ENCODE measurements at places on chromosomes 3 and 15.

- DNase-seq, result no peak
Observed at GRCh38 chr3:43919029-43919428, 228.3 kb downstream of the ABHD5 start.

DNA sequence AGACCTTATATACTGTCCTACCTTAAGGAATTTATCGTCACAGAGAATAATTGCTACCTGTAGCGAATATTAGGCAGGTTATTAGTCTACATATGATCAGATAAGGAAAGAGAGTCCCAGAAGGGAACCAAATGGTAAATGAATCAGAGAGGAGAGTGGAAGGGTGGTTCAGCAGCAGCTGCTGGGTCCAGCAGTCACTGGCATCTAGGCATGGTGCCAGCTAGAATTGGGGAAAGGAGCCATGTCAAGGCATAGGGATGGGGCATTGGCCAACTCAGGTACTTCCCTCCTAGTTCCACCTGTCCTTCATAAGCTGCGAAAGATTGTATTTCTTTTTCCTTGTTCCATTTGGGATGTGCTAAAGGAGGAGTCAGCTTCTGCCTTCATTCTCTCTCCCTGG is 23.4 kb downstream of the HACD3 start:
- no peak for DNase-seq

- no peak for DNase-seq
Observed at GRCh38 chr3:38555926-38556325, 59.8 kb downstream of the EXOG start.

DNA sequence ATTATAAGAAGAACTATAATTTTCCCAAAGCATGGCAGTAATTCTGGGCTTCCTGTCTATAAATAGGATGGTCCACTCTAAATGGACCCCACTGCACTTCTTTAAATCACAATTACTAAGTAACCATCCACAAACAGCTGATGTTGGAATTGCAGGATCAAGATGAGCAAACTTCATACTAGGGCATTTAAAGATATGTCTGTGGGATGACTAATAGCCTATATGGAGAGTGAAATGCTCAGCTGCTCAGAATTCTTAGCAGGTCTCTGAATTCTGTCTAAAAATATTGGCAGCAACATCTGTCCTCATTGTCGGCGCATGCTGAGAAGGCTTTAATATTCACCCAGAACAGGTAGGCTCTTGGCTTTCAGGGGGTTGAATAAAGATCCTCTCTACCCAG is 140.4 kb downstream of the SATB1 start:
- no peak for DNase-seq

Measured in retinal pigment epithelial cell (primary cell).